Smooth muscle cell of the umbilical artery (primary cell): ENCODE measurements at places on chromosomes 3 and 15. TPM values are rescaled to one million over a fixed set of nuclear protein-coding genes. Genes with fewer than 3 reads are reported as not detected.

Gene NPAP1
- total RNA-seq, result not detected in 2 replicates

Gene C3orf20
- 0.05 TPM in 1 of 2 replicates, not detected in the other for total RNA-seq

Gene GOLGA6D
- total RNA-seq, result 0.05 TPM in 1 of 2 replicates, not detected in the other

Gene GPR176
- 64.1 and 142 TPM in 2 replicates for total RNA-seq

Gene TOP2B
- total RNA-seq, result 78.1 and 133 TPM in 2 replicates

Gene CEMIP
- total RNA-seq, result 3.9 and 4.8 TPM in 2 replicates

Gene POLQ
- total RNA-seq, result 0.59 and 5.7 TPM in 2 replicates

Gene FMN1
- under 0.01 and 0.88 TPM in 2 replicates for total RNA-seq

Gene C15orf40
- 5.9 and 6.6 TPM in 2 replicates for total RNA-seq

Gene NMNAT3
- total RNA-seq, result 0.32 and 0.59 TPM in 2 replicates

Gene ALG3
- total RNA-seq, result 41.1 and 49.0 TPM in 2 replicates

Gene INSYN1
- total RNA-seq, result 0.23 and 1.5 TPM in 2 replicates

Gene FBXL22
- total RNA-seq, result 0.59 and 0.69 TPM in 2 replicates

Gene TRIM69
- 5.9 and 10.2 TPM in 2 replicates for total RNA-seq

Gene SMAD6
- total RNA-seq, result 7.9 and 25.5 TPM in 2 replicates

Gene SLC38A3
- not detected in 2 replicates for total RNA-seq

Gene CORO2B
- total RNA-seq, result 1.8 and 11.9 TPM in 2 replicates

Gene TUSC7
- not detected in 2 replicates for total RNA-seq

Gene LEO1
- total RNA-seq, result 34.7 and 49.9 TPM in 2 replicates

Gene FBXW12
- not detected in 2 replicates for total RNA-seq

Gene IL12A
- total RNA-seq, result 0.89 and 1.3 TPM in 2 replicates

Gene CP
- total RNA-seq, result not detected in 2 replicates

Gene CSPG4
- total RNA-seq, result 63.0 and 213 TPM in 2 replicates
